ENCODE measurements at places on chromosomes 11 and 22. TPM values are rescaled to one million over a fixed set of nuclear protein-coding genes. Genes with fewer than 3 reads are reported as not detected.
A peak's percentile ranks its signal among the peaks of the same experiment; 100 is the strongest.

- no peak for DNase-seq
Observed at GRCh38 chr11:12529041-12529440, 145.2 kb upstream of the TEAD1 start.

DNA sequence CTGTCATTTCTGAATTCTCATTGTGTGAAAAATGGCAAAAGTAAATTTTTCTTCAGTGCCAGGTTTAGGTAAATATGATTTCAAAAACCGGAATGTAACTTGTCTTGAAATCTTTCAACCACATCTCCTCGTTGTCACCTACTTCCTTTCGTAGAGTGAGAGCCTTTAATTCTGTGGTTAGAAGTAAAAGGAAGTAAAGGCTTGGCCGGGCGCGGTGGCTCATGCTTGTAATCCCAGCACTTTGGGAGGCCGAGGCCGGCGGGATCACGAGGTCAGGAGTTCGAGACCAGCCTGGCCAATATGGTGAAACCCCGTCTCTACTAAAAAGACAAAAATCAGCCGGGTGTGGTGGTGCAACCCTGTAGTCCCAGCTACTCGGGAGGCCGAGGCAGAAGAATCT, 29.8 kb downstream of the SGSM3 start:
- DNase-seq = no peak

- peak; percentile 95 for DNase-seq
Observed at GRCh38 chr22:21867528-21868266, at the start of gene MAPK1. Gene MAPK1 (minus strand): TSS chr22:21867645. CDS start chr22:21867440, 205 bp downstream.

GRCh38 chr11:77055101-77055561, 11.6 kb upstream of the CAPN5 start:
- DNase-seq = no peak

DNA sequence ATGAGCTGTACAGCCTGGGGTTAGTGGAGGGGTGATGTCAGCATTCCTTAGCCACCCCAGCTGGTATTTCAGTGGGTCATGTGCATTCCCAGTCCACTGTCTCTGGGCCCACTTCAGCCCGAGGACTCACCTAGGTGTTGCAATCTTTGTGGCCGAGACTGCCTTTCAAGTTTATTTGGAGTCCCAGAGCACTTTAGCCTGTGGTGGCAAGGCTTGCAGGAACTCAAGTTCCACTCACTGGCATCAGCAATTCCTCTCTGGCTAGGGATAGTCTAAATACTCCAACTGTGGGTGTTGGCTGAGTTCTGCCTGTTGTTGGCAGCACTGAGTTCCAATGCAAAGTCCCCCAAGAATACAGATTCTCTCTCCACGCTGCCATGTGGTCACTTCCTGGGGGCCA, 191.6 kb upstream of the PGR start:
- no peak for DNase-seq

Gene CHRM4
- total RNA-seq = 0.78 TPM

- DNase-seq = no peak
Observed at GRCh38 chr22:37419969-37420685, 7.2 kb downstream of the ELFN2 start.

GRCh38 chr11:32374261-32374711, 61.1 kb downstream of the WT1 start:
- DNase-seq = no peak

GRCh38 chr11:70498171-70498571, 99.8 kb downstream of the CTTN start:
- DNase-seq = no peak

Gene CCDC87
- total RNA-seq = 0.62 TPM

Gene GGTLC3
- total RNA-seq = not detected

- no peak for DNase-seq
Observed at GRCh38 chr11:3859373-3859881, 4.0 kb downstream of the STIM1 start.

Gene OR52N1
- not detected for total RNA-seq

DNA sequence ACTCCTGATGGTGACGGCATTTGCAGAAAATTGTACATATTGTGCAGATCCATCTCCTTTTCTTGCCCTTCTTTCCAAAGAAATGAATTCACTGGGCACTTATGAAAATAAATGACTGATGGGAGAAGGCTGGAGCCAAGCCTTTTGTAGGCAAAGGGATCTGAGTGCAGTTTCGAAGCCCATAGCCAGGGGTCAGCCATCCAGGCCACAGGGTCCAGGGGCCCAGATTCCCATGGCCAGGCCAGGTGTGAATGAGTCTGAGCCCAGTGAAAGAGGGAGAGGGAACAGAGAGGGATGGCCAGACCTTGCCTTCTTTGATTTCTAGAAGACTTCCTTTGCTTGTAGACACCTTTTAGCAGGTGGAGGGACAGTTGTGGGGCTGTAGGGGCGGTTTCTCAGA, 209.1 kb downstream of the KIRREL3 start:
- no peak for DNase-seq

Gene SCGB1A1
- total RNA-seq = not detected

GRCh38 chr22:36455571-36456463, 25.6 kb downstream of the TXN2 start:
- DNase-seq = no peak

All from occipital lobe (tissue), 3 donors.